Stimulated activated naive CD8-positive, alpha-beta T cell treated with anti-CD3 and anti-CD28 coated beads, Interleukin-15, amount 100 ng/mL, for 72 hours (primary cell): ENCODE measurements at places on chromosomes 13 and 19.

DNA sequence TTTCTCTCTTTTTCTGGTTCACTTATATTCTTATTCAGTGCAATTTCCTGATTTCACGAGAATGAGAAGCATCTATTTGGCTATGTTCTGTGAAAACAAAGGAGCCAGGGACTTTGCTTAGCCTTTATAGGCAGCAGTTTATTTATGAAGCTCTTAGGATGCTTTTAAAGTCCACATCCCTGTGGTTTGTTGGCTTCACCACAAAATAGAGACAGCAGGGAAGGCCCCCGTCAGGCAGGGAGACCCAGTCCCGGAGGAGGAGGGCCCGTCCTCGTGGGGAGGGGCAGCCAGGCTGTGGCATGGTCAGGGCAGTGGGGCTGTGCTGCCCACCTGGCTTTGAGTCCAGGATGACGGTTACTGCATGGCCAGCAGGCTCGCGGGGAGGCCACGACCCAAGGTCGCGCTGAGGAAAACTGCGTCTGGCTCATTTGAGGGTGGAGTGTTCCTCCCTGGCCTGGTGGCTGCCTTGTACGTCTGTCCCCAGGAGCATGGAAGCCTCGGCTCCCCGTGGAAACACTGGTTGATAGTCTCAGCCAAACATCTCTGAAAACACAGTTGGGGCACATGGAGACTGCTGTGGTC is 92.7 kb downstream of the ATP11A start:
- no peak for DNase-seq

- no peak for DNase-seq
Measured at GRCh38 chr13:77740931-77741596, 43.6 kb downstream of the SLAIN1 start.

- DNase-seq = no peak
Measured at GRCh38 chr13:99103536-99103935, 97.1 kb upstream of the UBAC2 start.

- no peak for DNase-seq
Measured at GRCh38 chr19:13008926-13009787, 13.9 kb downstream of the NFIX start.

GRCh38 chr19:57812226-57812625 is 2.5 kb downstream of the ZNF552 start:
- DNase-seq = no peak

DNA sequence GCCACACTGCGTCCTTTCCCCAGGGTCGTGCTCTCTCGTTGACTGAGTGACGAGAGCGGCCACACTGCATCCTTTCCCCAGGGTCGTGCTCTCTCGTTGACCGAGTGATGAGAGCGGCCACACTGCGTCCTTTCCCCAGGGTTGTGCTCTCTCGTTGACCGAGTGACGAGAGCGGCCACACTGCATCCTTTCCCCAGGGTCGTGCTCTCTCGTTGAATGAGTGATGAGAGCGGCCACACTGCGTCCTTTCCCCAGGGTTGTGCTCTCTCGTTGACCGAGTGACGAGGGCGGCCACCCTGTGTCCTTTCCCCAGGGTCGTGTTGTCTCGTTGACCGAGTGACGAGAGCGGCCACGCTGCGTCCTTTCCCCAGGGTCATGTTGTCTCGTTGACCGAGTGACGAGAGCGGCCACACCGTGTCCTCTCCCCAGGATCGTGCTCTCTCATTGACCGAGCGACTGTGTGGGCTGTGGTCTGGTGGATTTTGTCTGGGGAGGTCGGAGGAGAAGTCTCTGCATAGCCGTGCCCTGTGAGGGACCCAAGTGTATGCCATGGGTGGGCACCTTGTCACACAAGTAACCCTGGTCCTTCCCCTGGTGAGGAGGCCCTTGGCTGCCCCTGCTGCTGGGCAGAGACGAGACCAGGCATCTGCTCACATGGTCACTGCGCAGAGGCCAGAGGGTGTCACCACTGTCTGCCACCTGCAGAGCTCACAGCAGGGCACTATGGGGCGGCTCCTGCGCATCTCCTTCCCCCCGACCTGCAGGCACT is 107.7 kb downstream of the KDM4B start:
- DNase-seq = no peak

- no peak for DNase-seq
Measured at GRCh38 chr13:27607125-27607524, 13.2 kb downstream of the LNX2 start.

DNA sequence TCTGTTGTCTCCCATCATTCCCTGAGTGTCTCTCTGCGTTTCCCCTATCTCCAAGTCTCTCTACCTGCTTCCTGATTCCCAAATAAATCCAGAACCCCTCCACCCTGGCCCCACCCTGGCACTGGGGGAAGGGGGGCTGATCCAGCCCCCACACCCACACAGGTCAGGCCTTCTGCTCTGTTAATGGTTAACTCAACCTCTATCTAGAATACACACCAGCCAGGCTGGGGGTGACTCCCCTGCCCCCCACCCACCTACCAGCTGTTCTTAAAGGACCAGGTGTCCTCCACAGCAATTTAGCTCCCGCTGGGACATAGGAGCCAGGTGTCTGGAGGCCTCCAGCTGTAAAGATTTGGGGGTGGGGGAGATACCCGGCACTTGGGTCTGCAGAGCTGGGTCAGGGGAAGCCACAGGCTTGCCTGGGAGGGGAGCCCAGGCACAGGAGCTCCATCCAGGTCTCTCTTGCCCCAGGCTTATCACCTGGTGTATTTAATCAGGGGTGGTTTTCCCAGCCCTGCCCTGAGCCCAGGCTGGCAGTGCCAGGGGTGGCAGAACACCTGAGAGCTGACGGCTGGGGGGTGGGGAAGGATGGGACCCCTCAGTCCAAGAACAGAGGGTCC is 3.9 kb downstream of the IRF2BP1 start:
- DNase-seq = no peak

DNA sequence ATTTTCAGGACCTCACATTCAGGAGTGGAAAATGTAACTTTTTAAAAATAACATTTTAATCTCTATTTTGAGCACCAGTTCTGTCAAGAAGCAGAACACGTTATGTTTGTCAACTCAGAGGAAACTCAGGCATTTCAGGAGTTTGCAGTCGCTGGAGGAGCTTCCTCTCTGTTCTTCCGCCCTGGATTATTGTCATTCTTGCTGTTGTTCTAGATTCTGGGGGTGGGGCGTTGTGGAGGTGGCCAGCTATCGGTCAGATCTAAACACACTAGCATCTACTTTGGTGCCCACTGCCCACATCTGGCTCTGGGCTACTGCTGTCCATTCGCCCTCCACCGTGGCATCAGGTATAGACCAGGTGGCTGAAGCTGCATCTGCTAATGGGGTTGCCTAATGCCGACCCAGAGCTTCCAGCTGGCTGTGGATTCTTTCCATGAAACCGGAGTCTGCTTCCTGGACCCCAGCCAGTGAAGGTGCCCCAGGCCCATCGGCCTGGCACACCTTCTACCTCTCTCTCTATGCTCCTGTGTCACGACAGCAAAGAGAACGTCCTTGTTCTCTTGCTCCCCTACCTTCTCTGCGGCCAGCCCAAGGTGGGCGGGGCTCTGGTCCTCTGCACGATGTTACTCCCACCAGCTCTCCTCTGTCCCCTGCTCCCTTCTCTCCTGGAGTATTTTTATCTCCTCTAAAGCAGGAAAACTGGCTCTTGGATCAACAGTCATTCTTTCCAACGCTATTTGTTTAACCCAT is 36.7 kb upstream of the DGKH start:
- no peak for DNase-seq
